Stimulated activated CD8-positive, alpha-beta memory T cell treated with anti-CD3 and anti-CD28 coated beads, Interleukin-15, amount 100 ng/mL, for 24 hours (primary cell): ENCODE measurements at places on chromosomes 3 and 15.

DNA sequence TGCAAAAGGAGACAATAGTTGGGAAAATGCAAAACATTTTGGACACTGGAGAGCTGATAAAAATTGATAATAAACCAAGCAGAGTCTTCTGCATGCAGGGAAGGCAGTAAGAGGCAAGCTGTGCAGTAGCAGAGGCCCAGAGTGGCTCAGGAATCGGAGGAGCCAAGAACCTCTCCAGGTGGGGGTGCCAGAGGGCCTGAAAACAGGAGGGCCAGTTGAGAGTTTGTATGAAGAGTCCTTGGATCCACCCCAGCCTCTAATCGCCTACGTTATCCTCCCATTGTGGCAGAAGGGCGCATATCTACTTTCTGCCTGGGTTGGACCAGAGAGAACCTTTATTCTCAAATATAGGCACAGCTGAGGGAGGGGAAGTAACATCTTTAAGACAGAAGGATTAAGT lies 48.9 kb upstream of the RBP1 start:
- no peak for DNase-seq

GRCh38 chr15:68268405-68268804 lies 9.1 kb upstream of the FEM1B start:
- no peak for DNase-seq

DNA sequence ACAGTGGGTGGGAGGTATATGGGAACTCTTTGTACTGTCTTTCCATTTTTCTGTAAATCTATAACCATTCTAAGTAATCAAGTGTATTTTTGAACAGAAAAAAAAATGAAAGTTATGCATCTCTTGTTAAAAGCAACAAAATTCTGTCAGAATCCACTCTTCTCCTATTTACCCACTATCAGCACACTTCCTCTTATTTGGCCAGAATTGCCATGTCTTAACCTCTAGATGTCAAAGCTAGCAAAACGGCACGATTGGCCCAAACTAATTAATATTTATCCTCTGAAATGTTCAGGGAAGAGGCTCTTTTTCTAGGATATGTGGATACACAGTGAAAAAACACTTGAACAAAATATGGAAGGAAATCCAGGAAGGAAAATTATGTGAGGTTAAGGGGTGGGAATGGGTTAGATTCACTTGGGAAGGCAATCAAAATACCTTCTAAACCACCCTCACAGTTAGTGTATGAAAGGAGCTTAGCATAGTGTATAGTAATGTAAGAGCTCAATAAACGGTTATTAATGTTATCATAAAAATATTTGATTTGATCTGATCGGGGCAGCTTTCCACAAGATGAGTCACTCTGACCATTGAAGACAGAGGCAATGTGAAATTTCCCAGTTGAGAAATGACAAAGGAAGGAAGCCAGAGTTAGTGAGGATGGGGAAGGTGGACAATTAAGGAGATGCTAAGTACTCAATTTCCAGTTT lies 20.1 kb upstream of the TGFBR2 start:
- no peak for DNase-seq

DNA sequence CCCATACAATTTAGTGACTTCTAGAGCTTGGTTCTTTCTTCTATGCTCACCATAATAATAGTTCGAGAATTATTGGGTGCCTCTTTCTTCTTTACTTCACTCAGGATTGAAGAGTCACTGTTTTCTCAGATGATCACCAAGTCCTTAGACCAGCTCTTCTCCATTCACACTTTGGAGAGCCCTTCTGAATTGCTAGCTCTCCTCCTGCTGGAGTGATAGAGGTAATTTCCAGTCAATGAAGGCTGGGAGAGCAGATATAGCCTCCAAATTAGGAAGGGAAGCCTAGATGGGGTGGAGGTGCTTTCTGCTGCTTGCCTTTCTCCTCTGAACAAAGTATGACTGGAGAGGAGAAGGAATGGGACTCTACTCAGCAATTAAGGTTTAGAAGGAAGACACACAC lies 10.7 kb upstream of the BBX start:
- no peak for DNase-seq

GRCh38 chr3:140225996-140226395 lies 291.0 kb downstream of the CLSTN2 start:
- DNase-seq, result no peak

GRCh38 chr3:125023833-125024555 lies 31.8 kb downstream of the HEG1 start:
- no peak for DNase-seq

DNA sequence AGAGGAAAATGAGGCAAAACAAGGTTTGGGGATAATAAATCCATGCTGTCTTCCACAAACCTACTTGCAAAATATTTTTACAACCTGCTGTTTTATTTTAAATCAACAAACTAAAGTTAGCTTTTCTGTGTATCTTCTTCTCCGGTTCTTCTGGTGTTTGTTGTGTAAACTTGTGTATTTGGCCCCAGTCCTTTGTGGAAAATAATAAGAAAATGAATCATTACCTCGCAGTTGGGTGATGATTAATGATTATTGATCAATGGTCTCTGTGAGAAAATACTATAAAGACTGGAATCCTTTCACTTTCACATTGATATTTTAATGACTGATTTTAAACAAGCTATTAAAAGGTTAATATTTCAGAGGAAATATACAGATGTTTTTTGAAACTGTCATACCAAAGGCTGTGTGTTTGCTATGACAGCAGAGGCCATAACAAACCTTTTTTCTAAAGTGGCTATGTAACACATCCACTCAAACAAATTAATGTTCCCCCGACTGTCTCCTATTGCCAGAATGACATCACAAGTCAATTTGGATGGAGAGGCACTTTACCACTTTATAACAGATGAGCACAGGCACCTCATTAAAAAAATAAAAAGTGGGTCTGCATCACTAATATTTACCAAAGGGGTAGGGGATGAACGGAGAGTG lies 152.5 kb downstream of the MEX3B start:
- no peak for DNase-seq

- no peak for DNase-seq
These were observed 38.6 kb downstream of the BTLA start for GRCh38 chr3:112460519-112461195.
